ENCODE measurements at places on chromosomes 2 and 18. TPM values are rescaled to one million over a fixed set of nuclear protein-coding genes. Genes with fewer than 3 reads are reported as not detected.

TANC1 gene
- 7.3 TPM for total RNA-seq

MAIP1 gene
- total RNA-seq: 33.3 TPM

OTOF gene
- 0.12 TPM for total RNA-seq

CRYGD gene
- total RNA-seq: not detected

KCNE4 gene
- 0.93 TPM for total RNA-seq

DAPL1 gene
- total RNA-seq: not detected

TMEFF2 gene
- total RNA-seq: 0.15 TPM

RAD51AP2 gene
- not detected for total RNA-seq

STPG4 gene
- total RNA-seq: 0.12 TPM

PFN4 gene
- 1.2 TPM for total RNA-seq

PAX3 gene
- not detected for total RNA-seq

NHEJ1 gene
- 15.0 TPM for total RNA-seq

MERTK gene
- 1.9 TPM for total RNA-seq

LRRTM1 gene
- total RNA-seq: not detected

GKN1 gene
- total RNA-seq: 0.73 TPM

TGFA gene
- total RNA-seq: 7.0 TPM

SLC5A7 gene
- not detected for total RNA-seq

STARD6 gene
- total RNA-seq: not detected

MYL12B gene
- total RNA-seq: 391 TPM

DSC1 gene
- total RNA-seq: not detected

STK36 gene
- 13.5 TPM for total RNA-seq

DSG4 gene
- not detected for total RNA-seq

SP9 gene
- 2.4 TPM for total RNA-seq

CYP26B1 gene
- total RNA-seq: 16.8 TPM

COL6A3 gene
- 0.10 TPM for total RNA-seq

CHRND gene
- not detected for total RNA-seq

SLC30A3 gene
- total RNA-seq: 3.4 TPM

NCK2 gene
- total RNA-seq: 21.8 TPM

DHX57 gene
- 23.9 TPM for total RNA-seq

CABYR gene
- 11.3 TPM for total RNA-seq

SPATA3 gene
- not detected for total RNA-seq

ASPRV1 gene
- 0.37 TPM for total RNA-seq

RBM44 gene
- 0.21 TPM for total RNA-seq

HMSD gene
- total RNA-seq: 0.54 TPM

COLEC12 gene
- not detected for total RNA-seq

CCDC141 gene
- total RNA-seq: not detected

NAT8 gene
- total RNA-seq: not detected

SIX2 gene
- 0.35 TPM for total RNA-seq

UGT1A4 gene
- not detected for total RNA-seq

DPYSL5 gene
- total RNA-seq: 5.9 TPM

CCDC121 gene
- 3.1 TPM for total RNA-seq

ACTR3 gene
- total RNA-seq: 314 TPM

GPR75 gene
- total RNA-seq: 2.6 TPM

PROC gene
- 3.2 TPM for total RNA-seq

LINC00305 gene
- not detected for total RNA-seq

SLC9A4 gene
- not detected for total RNA-seq

DOK6 gene
- total RNA-seq: not detected

CYBRD1 gene
- total RNA-seq: 26.3 TPM

SCN3A gene
- total RNA-seq: 0.04 TPM

RTTN gene
- 6.3 TPM for total RNA-seq

PROM2 gene
- total RNA-seq: 0.15 TPM

NDUFAF7 gene
- total RNA-seq: 19.4 TPM

All from A549 treated with CpdA at 1 μM for 4 hours (cell line).